Gastrocnemius medialis (tissue), 4 donors: ENCODE measurements at places on chromosomes 11 and 22.

GRCh38 chr11:123509737-123510578, 79.9 kb downstream of the GRAMD1B start:
- no peak for DNase-seq

DNA sequence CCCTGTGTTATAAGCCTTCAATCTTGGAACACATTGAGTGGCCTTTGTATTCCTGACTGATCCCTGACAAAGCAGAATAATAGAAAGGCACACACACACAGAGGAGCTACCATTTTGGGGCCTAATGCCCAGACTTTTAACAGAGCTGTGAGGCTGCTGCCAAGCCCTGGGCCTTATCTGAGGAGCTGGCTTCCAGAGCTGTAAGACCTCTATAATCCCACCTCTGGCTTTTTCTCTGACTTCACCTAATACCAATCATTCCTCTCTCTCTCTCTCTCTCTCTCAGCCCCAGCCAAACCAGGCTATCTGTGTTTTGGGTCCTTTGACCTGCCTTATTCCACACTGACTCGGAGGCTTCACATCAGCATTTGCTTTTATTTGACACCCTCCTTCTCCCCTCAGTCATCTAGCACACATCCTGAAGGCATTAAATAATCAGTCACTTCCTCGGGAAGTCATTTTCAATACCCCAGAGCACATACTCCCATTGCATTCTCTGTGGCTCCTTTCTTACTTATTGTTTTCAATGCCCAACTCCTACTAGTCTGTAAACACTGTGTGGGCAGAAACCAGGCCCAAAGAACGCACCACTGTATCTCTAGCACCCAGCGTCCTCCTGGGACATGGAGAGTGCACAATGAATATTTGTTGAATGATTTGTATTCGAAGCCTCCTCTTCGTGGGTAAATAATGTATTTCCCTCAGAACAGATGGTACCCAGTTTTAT, 21.2 kb upstream of the TRIM44 start:
- DNase-seq: no peak

DNA sequence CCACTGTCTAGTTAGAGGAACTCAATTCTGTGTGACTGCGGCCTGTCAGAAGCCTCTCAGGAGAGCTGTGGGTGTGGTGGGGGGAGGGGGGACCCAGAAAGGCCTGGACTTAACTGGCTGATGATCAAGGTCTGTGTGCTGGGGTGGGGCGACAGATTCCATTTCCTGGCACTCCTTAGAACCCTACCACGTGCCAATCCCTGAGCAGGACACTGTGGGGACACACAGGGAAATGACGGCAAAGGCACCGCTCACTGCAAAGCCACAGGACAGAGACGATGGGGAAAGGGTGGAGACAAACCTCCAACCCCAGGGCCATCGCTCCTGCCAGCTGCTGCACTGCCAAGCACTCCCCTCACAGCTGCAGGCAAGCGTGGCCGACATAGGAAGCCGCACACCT, 58.4 kb upstream of the BID start:
- DNase-seq: peak; percentile 30

- DNase-seq: no peak
These were observed 13.2 kb downstream of the MPZL3 start for GRCh38 chr11:118238929-118239328.

GRCh38 chr11:67252831-67253239, 13.4 kb upstream of the GRK2 start:
- DNase-seq: peak; percentile 47

- no peak for DNase-seq
These were observed 1.4 kb downstream of the LRRC74B start for GRCh38 chr22:21047035-21047661.

- DNase-seq: no peak
These were observed 124.5 kb upstream of the SYT13 start for GRCh38 chr11:45410391-45411227.

- no peak for DNase-seq
These were observed 12.8 kb upstream of the MRGPRD start for GRCh38 chr11:68993546-68993945.

DNA sequence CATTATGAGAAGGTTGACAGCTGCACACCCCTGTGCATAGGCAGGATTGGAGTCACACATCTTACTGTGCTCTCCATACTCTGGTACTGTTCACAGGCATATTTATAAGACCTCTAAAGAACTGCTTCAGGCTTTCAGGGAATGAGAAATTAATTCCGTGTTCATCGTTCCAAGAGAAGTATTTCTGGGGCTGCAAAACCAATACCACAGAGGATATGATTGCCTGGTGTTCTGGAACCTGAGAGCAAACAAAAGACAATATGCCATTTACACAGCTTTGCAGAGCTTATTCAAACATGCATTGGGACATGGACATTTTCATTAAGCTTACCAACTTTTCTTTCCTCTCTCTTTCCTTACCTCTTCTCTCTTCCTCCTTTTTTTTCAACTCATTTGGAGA, 388.7 kb downstream of the NTM start:
- DNase-seq: no peak

GRCh38 chr11:73566977-73567755, 30.7 kb downstream of the FAM168A start:
- peak; percentile 62 for DNase-seq

DNA sequence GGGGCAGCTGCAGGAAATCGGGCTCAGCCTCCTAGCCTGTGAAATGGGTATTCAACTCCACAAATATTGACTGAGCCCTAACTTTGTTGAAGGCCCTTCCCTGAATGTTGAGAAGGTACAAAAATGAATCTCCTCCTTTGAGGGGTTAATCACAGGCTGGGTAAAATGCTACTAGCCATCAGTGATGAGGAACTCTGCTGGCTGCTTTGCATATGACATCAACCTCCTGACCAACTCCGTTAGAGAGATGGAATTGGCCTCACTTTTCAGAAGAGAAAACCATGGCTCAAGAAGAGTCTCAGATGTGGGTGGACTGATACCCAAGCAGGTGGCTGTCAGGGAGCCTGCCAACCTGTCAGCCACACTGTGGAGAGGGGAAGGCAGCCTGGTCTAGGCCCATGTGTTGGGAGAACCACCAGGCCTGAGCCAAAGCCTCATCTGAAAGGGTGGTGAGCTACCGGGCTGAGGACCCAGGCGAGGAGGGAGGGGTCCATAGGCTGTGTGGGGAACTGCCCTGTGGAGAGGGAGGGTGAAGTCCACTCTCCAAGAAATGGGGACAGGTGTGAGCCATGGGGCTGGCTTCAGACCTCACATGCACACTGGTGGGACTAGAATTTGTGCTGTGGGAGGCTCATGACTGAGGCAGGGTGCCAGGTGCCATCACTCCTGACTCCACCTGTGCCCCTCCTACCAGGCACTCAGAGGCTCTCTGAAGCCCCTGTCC, 11.8 kb downstream of the CDCA5 start:
- DNase-seq: no peak

GRCh38 chr11:71940561-71941219, 11.8 kb downstream of the RNF121 start:
- DNase-seq: no peak

- peak; percentile 1 for DNase-seq
These were observed 82.1 kb downstream of the CDKN1C start for GRCh38 chr11:2803186-2804091.

DNA sequence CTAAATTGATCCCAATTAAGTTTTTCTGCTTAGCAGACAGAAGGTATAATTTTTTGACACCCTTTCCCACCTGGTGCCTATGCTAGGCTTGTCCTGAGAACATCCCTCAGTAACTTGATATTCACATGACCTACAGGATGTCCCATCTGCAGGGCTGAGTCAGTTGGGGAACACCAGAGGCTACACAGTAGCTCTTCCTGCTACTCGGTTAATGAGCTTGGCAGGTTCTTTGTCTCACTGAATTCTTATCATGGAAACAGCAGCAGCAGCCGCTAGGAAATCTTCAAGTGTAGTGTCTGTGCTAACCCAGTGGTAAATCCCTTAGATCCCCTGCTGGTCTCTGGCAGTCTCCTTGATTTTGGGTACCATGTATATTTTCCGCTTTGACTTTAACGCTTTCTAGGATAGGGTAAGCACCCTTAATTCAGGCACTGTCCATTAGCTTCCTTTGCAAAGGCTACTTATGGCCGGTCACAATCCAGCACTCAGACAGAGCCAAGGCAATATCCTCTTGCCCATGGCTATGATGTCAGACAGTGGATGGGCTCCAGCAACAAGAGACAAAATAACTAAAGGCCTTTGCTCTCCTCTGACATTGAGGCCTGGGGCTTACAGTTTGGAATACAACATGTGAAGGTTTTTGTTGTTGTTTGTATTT, 8.5 kb downstream of the MRPL16 start:
- no peak for DNase-seq

- DNase-seq: no peak
These were observed 64.0 kb downstream of the BRD1 start for GRCh38 chr22:49763696-49764095.

DNA sequence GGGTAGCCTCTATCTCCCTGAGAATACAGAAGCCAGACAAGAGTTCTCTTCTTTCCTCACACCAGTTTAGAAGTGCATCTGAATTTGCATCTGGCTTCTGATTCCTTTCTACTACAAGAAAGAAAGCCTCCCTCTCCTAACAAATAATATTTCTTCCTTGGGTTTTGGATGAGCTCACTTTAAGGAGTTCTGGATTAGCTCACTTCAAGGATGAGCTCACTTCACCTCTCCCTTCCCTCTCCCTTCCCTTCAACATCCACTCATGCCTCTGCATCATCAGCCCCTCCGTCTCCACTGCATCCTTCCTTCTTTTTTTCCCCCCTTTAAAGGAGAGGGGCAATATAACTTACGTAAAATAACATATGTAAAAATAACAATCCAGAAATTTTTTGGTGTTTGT, 1.6 kb upstream of the MTNR1B start:
- no peak for DNase-seq
